ENCODE measurements at places on chromosomes 5 and 9. TPM values are rescaled to one million over a fixed set of nuclear protein-coding genes. Genes with fewer than 3 reads are reported as not detected.

The TRIM7 gene
- 1.0 TPM for total RNA-seq

The C9orf153 gene
- total RNA-seq: not detected

The SLC6A3 gene
- total RNA-seq: not detected

The ZNF883 gene
- not detected for total RNA-seq

The F2RL1 gene
- total RNA-seq: 50.0 TPM

The BTNL3 gene
- 0.14 TPM for total RNA-seq

The PCDHB10 gene
- total RNA-seq: 0.09 TPM

The TMEM232 gene
- total RNA-seq: 0.91 TPM

The ADAMTS16 gene
- total RNA-seq: not detected

The ZNG1A gene
- total RNA-seq: 34.2 TPM

The ELAVL2 gene
- 0.21 TPM for total RNA-seq

GRCh38 chr5:172550096-172550765 lies 90.8 kb upstream of the NEURL1B start:
- no peak for DNase-seq

- no peak for DNase-seq
Measured at GRCh38 chr5:40381676-40382363, 297.9 kb upstream of the PTGER4 start.

GRCh38 chr5:66859526-66859925 lies 263.3 kb downstream of the MAST4 start:
- no peak for DNase-seq

DNA sequence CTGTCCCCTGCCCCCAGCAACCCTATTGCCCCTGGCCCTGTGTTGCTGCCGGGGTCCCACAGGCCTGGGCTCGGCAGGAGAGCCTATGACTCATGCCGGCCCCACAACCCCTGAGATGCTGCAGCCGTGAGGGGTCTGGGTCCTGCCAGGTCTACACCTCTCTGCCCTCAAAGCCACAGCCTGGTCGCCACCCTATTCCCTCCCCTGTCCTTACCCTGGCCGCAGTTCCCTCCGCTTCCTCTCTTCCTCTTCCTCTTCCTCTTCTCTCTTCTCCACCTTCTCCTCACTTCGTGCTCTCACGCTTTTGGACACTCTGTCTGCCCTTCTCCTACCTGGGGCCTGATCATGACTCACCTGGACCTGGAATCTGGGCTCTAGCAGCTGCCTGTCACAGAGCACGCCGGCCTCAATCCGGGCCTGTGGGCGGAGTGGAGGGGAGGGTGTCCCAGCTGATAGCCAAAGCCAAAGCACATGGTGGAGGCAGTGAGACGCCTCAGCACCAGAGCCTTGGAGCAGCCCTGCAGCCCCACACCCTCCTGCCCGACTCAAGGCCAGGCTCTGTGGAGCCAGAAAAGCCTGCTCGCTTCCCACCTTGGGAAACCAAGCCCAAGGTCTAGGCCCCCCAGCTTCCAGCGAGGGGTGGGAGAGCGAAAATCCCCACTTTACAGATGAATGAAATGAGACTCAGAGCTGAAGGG lies 26.8 kb upstream of the CSF1R start:
- DNase-seq: peak; percentile 82

- no peak for DNase-seq
Measured at GRCh38 chr9:89576404-89576839, 28.4 kb upstream of the GADD45G start.

- peak; percentile 44 for DNase-seq
Measured at GRCh38 chr9:4666042-4666699, at the start of gene SPATA6L. Gene SPATA6L, minus strand, starts transcription at chr9:4666480. Its CDS starts 230 bp downstream, at chr9:4666250.

DNA sequence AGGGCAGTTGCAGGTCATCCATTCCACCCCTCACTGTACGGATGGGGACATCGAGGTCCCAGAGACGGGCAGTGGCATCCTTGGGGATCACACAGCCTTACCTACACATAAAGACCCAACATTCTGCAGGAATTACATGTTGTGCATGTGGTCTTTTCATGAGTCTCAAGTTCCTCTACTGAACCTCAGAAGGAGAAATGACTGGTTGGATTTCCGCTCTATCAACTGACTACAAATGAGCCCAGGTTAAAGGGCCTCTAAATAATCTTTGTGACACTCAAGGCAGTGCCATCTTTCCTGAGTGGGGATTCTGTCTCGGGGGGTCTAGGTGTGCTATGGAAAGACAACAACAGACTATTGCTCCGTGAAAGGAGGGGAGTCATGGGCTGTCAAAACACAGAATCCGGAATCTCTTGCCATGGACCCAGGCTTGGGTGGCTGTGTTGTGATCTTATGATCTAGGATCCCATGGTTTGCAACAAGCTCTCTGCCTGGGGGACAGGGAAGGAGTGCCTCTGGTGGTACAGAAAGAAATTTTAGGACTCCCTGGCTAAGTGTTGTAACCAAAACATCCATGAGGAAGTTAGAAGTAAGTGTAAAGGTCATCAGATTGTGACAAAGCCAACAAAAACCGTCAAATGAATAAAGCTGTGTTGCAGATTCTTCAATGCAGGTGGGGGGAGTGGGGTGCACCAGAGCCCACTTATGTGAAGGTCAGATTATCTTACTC lies 1.9 kb upstream of the SLC31A2 start:
- no peak for DNase-seq

GRCh38 chr9:108188976-108189375 lies 666.8 kb downstream of the ACTL7B start:
- no peak for DNase-seq

DNA sequence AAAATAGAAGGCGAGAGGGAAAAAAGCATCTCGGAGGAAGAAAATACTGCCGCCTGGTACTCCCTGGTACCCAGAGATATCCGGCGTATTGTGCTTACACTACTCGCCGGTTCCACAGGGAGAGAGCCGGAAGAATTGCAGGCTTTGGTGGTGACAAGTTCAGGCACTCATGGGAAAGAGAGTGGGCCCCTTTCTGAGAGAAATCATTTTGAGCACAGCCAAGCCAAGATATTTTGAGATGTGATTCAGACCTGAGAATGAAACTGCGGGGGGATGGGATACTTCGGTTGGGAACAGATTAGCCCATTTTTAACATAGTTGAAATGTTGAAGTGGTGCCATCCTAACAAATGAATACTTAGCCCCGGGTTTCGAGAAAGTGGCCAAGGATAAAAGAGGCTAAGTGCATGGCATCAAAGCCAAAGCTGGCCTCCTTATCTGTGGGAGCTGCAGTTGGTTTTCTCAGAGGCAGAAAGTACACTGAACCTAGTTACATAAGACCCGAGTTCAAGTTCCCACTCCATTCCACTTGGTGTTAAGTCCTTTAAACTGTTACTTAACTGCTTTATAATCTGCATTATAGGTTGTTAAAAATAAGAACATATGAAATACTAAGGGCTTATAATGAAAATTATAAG lies 62.7 kb downstream of the SLC1A3 start:
- DNase-seq: no peak

GRCh38 chr5:176738637-176739250 lies 71.6 kb upstream of the UNC5A start:
- DNase-seq: no peak

DNA sequence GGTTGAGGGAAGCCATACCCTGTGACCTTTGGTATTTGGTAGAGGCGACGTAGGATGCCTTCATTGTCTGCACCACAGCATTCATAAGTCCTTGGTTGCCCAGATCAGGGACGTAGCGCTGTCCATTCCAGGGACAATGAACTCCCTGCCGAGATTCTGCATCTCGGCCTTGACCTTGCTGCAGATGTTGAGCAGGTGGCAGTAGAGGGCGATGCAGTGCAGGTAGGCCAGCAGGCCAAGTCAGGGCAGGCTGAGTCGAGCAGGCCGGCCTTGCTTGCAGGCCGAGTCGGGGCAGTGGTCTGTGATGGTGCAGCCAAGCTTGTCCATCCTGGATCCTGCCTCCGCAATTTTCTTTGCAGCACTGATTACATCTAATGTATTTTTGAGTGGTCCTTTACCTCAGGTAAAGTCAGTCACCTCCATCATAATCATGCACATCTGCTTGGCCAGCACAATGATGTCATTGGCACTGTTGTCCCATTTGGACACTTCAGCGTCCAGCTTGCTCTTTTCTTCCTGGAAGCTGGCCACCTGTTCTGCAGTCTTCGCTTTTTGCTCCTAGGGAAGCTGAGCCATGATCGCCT lies 93.4 kb upstream of the CCDC112 start:
- no peak for DNase-seq

DNA sequence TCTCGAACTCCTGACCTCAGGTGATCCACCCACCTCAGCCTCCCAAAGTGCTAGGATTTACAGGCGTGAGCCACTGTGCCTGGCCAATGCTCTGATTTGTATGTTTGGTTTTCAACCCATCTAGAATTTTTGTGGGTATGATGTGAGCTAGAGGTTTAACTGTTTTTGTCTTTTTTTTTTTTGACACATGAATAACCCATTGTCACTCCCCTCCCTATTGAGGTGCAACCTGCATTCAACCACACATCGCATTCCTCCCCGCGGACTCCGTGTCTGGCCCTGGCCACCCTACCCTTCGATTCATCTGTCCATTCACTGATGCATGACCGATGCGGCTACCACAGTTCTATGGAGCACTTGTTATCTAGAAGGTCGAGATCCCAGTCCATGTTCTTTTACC lies 9.5 kb upstream of the FAM163B start:
- no peak for DNase-seq

- no peak for DNase-seq
Measured at GRCh38 chr9:84851935-84852585, 182.5 kb downstream of the NTRK2 start.

GRCh38 chr9:127563579-127563978 lies 48.5 kb upstream of the STXBP1 start:
- no peak for DNase-seq

DNA sequence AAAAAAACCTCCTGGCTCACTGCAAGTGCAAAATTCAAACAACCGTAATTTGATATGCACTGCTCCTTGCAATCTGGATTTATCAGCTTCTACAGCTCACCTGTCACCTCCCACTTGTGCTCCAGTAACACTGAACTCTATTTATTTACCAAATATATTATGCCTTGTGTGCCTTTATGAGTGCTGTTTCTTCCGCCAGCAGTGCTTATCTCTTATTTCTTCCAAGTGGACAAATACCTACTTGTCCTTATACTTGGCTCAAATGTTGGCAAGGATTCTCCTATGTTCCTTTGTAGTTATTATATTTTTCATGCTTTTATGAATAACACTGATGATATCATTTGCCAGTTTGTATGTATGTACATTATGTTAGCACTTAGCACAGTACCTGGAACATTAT lies 145.7 kb upstream of the ARRDC3 start:
- no peak for DNase-seq

- no peak for DNase-seq
Measured at GRCh38 chr5:107619781-107620180, 51.0 kb downstream of the EFNA5 start.

GRCh38 chr5:97618721-97619120 lies 435.7 kb upstream of the RIOK2 start:
- DNase-seq: no peak

GRCh38 chr5:178762960-178763359 lies 32.5 kb upstream of the ZNF354A start:
- DNase-seq: no peak

GRCh38 chr5:159337016-159337955 lies 7.0 kb upstream of the IL12B start:
- DNase-seq: no peak

DNA sequence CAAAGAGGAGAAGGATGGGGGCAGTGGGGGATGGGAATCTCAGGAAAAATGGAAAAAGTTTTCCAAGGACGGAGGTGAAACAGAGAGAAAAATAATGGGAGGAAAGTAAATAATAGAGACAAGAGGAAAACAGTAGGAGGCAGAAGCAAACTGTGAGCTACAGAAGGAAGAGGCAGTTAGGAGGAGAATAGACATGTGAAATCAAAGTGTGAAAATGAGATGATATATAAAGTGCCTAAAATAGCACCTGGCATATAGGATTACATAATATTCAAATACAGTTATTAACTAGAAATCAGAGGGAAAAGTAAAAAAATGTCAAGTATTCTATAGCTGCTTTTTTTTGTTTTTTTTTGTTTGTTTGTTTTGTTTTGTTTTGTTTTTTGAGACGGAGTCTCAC lies 44.0 kb upstream of the PLIN2 start:
- no peak for DNase-seq

- no peak for DNase-seq
Measured at GRCh38 chr5:62214701-62215100, 91.3 kb upstream of the KIF2A start.

DNA sequence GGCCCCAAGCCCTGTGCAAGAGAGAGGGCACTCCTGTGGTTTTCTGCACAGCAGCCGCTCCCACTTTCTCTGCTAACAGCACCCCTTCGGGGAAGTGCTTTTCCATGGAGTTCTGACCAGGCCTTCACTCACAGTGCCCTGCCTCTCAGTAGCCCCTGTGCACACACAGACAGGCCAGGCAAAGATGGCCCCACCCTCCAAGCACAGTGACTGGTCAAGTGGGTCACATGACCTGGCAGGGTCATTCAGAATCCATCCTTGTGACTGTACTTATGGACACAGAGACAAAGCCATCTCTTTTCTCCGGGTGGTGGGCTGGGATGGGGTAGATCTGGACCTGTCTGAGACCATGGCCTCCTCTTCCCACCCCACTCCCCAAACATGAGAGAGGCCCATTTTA lies 82.5 kb downstream of the PSD2 start:
- no peak for DNase-seq

DNA sequence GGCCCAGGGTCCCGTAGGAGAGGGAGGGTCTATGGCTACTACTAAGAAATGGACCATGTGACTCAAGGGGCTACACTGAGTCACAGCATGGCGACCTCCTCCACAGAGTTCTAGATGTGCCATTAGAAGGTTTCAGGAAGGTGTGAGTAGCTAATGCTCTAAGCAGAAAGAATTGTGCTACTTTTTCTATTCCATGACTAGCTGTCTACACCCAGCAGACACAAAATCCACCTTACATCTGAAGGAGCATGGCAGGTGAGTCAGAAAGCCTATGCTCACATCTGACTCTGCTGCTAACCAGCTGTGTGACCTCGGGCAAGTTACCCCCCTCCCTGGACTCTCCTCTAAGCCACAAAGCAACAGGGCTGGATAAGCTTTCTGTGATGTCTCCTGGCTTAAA lies 14.4 kb upstream of the MEIKIN start:
- no peak for DNase-seq

DNA sequence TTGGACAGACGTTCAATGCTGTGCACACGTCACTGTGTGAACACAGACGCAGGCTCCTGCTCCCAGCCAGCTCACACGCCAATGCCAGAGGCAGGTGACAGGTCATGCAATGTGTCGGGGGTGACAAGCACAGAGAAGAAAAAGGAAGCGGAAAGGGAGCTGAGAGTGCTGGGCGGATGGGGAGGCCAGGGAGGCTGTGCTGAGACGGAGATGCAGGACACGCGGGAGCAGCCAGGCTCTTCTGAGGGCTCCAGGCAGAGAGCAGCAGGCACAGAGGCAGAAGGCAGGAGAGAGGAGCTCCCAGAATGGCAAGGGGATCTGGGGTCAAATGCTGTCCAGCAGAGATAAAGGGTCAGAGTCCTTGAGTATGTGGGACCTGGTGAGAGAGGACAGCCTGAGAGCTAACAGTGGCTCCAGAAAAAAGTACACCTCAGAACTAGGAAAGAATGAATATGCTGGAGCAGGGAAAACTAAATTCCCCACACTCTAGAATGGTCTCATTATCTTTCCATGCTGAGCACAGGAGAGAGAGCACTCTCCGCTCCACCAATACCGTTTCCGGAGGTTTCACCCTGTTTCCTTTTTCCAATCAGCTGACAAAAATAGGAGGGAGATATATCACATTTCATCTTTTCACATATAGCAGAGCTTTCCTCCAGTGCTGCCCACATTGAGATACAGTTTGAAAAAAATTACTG lies 32.8 kb upstream of the NSMF start:
- DNase-seq: no peak
